RPMI8226 (cell line): ENCODE measurements at places on chromosomes 7 and 10.
A peak's percentile ranks its signal among the peaks of the same experiment; 100 is the strongest.

- no peak for DNase-seq
Measured at GRCh38 chr7:67765481-67766175, 769.0 kb downstream of the TYW1 start.

- DNase-seq = peak; percentile 87
Measured at GRCh38 chr7:38908759-38909335, at the start of gene VPS41. VPS41 (minus strand) TSS chr7:38909191; CDS start chr7:38909174, 17 bp downstream.

GRCh38 chr7:21942955-21943354 is 2.7 kb downstream of the CDCA7L start:
- no peak for DNase-seq

- DNase-seq = no peak
Measured at GRCh38 chr7:93337052-93337451, 104.9 kb downstream of the VPS50 start.

DNA sequence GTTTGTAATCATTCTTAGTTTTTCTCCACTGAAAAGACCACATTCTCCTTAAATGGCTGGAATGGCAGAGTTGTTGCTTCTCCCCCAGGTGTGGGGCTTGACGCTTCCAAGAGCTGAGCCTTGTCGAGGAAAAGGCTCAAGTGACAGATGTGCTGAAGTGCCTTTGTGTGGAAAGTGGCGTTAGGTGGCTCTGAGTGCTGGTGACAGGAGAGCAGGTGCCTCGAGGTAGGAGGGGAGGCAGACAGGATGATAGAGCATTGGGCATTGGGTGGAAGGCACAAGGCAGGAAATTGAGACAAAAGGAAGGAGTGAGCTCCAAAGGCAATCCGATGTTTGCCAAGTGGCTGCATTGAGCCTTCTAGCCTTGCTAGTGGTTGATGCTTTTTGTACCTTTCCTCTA is 6.7 kb downstream of the KIAA1217 start:
- no peak for DNase-seq

GRCh38 chr7:158043551-158044481 is 543.8 kb downstream of the PTPRN2 start:
- DNase-seq = no peak
